Stimulated activated CD4-positive, alpha-beta T cell treated with anti-CD3 and anti-CD28 coated beads, Interleukin-1b, Interleukin-23, amount 100 ng/mL, for 1 hour (primary cell): ENCODE measurements at places on chromosomes 4 and X.

DNA sequence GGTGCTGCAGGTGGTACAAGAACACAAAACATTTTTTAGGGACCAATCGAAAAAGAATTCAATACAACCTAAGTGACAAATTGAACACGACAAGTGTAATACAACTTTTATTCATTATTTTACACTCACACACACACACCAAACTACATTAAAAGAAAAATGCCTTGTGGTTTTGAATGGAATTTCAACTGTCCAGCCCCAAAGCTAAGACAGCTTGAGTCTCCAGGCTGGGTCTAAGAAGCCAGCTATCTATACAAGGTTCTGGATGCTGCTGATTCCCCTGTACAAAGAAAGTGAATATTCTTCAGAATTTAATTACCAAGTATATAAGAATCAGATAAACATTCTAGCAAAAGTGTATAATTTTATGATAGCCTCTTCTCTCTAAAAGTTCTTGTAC, 118.2 kb downstream of the PPP3CA start:
- DNase-seq: no peak

DNA sequence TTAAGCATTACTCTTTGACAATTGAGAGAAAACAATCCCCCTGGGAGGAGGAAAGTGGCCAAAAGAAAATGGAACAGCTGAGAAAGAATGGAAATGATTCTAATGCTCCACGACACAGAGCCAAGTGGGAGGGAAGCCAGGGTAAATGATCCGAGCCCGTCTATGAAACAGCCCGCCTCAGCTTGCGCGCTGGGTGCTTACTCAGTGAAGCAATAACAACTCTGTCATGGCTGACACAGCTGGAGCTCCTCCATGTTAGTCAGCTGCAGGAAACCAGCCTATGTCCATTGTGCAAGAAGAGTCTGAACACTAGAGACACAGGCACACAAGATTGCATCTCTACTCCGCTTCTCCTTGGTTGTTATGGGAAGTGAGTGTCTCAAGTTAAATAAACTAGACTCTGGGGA, 19.3 kb downstream of the NOA1 start:
- no peak for DNase-seq

DNA sequence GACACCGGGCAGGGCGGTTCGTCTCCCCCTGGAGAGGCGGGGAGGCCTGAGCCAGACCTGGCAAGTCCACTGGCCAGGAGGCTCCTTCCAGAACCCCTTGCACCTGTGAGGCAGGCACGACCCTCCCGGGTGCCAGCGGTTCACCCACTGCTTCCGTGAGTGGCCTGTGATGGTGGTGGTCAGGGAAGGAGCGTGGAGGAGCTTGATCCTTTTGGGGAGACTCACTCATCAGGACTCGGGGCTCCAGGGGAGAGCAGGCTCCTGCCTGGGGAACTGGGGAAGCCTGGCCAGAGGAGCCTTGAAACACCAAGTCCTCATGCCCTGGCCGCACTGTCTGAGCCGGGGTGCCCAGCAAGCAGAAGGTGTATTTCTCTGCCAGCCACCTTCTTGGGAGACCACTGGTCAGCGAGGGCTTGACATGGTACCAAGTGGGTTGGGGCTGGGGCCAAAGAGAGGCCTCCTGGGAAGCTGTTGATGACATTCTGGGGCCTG, 860 bp downstream of the FAM50A start:
- DNase-seq: no peak

DNA sequence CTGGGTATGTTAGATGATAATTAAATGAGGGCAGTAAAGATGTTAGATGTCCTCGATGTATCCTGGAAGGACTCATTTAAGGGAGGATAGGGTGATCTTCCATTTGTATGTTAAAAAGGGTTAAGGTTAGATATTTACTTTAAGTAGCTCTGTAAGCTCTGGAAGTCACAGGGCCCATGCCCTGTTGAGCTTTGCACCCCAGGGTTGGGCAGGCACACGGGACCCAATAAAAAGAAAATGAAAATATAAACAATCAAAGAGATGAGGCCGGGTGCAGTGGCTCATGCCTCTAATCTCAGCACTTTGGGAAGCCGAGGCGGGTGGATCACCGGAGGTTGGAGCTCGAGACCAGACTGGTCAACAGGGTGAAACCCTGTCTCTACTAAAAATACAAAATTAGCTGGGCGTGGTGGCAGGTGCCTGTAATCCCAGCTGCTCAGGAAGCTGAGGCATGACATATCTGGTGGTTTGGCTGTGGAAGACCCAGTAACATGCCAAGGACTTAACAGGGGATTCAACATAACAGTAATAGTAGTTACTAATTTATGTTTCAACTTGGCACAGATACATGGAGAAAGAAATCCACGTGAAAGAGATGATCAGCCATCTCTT, 16.9 kb upstream of the PHEX start:
- no peak for DNase-seq

- DNase-seq: no peak
These were observed 122.4 kb downstream of the LARP7 start for GRCh38 chr4:112759313-112759712.

DNA sequence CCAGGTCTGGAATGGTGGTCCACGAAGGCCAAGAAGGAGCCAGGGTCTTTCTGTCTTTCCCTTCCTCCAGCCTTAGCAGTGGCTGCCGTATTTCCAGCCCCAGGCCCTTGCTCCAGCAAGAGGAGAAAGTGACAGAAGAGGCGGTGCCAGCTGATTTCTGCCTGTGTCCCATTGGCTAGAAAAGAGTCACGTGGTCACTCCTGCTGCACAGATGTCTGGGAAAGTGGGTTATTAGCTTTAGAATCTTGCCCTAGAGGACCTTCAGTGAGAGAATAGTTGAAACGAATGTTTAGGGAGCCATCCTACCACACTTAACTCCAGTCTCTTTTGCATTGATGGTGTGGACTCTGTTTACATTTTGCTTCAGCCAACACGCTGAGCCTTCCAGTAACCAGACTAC, 99.3 kb upstream of the BCOR start:
- DNase-seq: no peak
